ENCODE measurements at places on chromosomes 12 and 14.

- no peak for DNase-seq
Measured at GRCh38 chr14:79961197-79961596, 250.1 kb downstream of the DIO2 start.

GRCh38 chr12:118880720-118881493, 100.4 kb upstream of the SRRM4 start:
- DNase-seq, result no peak

- DNase-seq, result no peak
Measured at GRCh38 chr14:32012062-32012461, 65.0 kb upstream of the ARHGAP5 start.

GRCh38 chr12:68222326-68222725, 3.3 kb downstream of the IL26 start:
- DNase-seq, result no peak

DNA sequence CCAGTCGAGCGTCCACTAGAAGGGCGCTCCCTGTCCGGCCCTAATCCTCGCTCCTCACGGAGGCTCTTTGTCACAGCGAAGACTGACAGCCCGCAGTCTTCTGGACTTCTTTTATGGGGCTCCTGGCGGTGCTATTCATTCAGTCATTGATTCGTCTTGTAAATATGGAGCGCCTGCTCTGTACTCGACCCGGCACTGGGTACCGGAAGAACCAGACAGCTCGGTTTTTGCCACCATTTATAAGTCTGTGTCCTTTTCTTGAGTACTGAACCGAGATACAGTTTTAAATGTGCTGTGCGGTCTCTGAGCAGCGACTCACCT, 570 bp downstream of the DMAC2L start:
- DNase-seq, result no peak

- DNase-seq, result no peak
Measured at GRCh38 chr12:70080566-70080965, 162.7 kb upstream of the CNOT2 start.

DNA sequence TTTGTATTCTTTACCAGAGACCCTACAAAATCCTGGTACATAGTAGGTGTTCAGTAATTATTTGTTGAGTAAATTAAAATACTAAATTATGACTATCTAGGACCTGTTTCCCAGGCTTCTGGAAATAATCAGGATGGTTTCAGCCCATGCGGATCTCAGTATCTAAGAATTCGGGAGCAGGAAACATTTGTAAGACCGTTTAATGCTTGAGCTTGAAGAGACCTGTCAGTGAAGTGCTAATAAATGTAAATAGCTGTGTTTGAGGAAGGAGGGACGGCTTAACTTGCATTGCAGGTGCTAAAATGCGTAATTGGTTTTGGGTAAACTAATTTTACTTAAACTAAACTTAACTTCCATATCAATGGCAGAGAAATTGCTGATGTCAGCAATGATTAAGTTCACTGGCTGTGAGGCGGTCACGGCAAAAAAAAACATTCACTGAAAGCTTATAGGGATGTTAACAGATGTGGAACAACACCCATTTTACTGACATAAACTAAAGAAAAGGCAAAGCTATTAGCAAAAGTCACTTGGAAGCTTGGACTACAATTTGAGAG, 28.6 kb upstream of the AEBP2 start:
- DNase-seq, result no peak

DNA sequence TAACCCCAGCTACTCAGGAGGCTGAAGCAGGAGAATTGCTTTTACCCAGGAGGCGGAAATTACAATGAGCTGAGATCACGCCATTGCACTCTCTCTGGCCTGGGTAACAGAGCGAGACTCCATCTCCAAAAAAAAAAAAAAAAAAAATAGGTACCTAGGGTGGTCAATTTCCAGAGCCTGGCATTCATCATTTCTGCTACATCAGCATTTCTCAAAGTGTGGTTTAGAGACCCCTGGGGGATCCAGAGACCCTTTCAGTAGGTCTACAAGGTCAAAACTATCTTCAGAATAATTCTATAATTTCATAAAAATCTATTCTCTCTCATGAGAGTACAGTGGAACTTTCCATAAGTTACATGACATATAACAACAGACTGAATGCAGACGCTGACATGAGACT, 19.9 kb downstream of the CERS5 start:
- no peak for DNase-seq

GRCh38 chr12:123743002-123743401, 19.1 kb upstream of the DNAH10 start:
- DNase-seq, result no peak

DNA sequence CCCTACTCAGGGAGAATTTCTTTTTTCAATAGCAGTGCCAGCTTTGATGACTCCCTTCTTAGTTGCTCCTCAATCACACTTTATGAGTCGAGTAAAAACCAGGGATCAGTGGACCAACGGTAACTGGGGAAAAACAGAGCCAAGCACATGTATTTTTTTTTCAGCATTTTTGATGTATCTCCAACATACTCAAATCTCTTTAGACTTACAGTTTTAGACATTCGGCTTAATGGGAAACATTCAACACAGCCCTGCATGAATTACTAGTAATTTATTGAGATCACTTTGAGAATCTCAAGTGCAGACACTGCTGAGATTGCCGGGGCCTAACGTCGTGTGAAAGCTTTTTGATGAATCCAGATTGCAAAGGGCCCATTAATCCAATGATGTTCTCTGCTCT, 306.7 kb downstream of the NUAK1 start:
- no peak for DNase-seq

GRCh38 chr12:109273354-109273753, 35.7 kb downstream of the FOXN4 start:
- no peak for DNase-seq

- DNase-seq, result no peak
Measured at GRCh38 chr12:18580291-18580690, 157.5 kb downstream of the PLCZ1 start.

DNA sequence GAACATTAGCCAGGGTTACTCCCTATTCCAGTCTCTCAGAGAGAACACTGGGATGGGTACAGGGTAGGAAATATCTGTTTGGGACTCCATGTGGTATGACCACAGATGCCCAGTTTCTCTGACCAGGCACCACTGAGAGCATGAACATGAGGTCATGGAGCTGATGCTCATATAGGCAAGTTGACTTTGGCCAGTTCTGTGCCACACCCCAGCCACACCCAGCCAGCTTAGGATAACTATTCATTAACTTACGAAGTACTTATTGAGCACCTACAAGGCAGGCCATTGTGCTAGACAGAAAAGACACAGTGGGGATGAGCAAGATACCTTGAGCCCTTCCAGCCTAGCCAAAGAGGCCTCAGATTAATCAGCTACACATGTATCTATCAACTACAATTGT, 262.5 kb downstream of the DPF3 start:
- no peak for DNase-seq

DNA sequence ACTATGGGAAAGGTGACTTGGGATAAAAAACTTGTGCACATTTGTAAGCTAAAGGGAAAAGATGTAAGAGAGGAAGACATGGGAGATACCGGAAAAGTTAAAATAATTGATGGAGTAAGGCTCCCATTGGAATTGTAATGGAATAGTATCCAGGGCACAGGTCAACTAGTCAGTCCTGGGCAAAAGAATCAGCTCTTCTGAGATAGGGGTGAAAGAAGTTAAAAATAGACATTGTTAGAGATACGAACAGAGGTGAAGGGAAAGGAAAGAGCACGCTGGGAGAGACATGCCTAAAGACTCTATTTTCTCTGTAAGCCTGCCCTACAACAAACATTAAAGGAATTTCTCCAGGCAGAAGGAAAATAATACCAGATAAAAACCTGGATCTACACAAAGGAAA, 101.6 kb downstream of the SLC41A2 start:
- DNase-seq, result no peak

DNA sequence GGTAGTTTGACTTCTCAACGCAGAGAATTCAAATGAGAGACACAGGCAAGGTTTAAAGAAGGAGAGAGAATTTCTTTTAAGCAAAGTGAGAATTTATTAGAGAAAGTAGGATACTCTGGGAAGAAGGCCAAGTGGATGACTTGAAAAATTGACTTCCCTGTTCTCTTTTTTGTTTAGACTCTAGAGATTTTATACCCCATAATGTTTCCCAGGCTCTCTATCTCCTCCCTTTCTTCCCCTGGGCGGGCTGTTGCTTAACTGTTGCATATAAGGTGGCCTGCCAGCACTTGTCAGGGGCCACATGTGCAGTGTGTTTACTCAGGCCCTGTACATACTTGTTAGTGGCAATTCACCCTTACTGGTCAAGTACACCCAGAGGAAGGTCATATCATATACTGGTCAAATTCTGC, 403.7 kb downstream of the SLC6A15 start:
- DNase-seq, result no peak

- no peak for DNase-seq
Measured at GRCh38 chr12:67889931-67890330, 99.3 kb upstream of the IFNG-AS1 start.

GRCh38 chr12:85805654-85806053, 30.6 kb downstream of the RASSF9 start:
- DNase-seq, result no peak

- no peak for DNase-seq
Measured at GRCh38 chr12:112087055-112087850, 21.3 kb downstream of the NAA25 start.

DNA sequence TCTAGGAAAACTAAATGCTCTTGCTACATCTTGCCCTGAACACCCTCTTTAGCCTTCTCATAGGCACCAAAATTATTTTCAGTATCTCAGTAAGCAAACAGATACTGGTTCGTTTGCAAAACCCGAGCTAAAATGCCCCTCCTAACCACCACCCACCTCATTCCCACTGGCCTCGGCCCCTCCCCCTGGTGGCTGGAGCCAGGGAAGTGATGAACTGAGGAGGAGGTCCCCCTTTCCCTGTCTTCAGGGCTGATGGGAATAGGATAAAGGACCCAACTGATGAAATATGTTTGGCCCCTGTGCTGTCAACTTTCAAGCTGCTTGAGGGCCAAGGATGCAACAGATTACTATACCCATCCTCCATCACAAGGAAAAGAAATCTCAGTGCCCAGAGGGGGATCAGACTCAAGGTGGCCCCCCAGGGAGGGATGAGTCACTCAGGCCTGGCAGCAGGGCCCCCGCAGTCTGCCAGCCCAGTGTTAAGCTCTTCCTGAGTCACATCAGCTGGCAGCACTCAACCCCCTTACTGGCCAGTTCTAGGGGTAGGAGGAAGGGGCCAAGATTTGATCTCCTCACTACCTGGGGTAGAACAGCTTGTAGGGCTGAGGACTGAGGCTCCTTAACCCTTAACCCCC, 1.7 kb downstream of the ANKRD52 start:
- DNase-seq, result no peak
